ENCODE measurements at places on chromosomes 2 and 18.

- peak; percentile 15 for DNase-seq
Observed at GRCh38 chr2:230068016-230068650, 591 bp downstream of the SLC16A14 start.

- no peak for DNase-seq
Observed at GRCh38 chr18:24432618-24433017, 6.1 kb downstream of the IMPACT start.

DNA sequence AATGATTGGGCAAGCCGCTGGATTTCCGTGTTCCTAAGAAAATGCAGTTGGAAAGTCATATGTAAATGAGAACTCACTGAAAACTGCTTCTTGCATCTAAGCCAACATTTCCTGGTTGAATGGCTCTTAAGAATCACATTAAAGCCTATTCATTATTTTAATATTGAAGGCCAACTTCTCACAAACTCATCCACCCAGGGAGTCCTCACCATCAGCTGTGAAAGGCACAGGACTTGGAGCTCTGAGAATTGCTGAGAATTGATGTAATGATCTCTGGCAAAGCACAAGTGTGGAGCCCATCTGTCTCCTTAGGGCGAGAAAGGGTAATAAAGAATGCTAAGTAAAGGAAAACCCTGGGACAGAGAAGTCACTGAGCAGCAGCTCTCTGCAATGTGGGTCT is 55.9 kb upstream of the APCDD1 start:
- no peak for DNase-seq

- DNase-seq = no peak
Observed at GRCh38 chr18:44474591-44474990, 206.1 kb upstream of the SETBP1 start.

DNA sequence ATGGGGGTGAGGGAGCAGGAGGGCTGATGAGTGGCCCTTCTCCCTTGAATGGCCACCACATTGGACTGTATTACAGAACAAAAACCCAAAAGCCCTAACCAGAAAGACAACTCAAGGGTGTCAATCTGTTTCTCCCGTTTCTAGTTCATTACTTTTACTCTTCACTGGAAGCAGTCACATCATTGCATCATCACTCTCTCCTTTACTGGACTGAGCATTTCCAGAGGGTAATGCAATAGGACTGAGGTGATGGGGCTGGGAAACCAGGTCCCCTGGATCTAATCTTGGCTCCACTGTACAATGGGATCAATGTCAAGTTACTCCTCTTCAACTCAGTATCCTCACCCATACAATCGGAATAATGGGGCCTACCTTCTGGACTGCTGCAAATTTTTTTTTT is 56.1 kb downstream of the BCL2 start:
- no peak for DNase-seq

DNA sequence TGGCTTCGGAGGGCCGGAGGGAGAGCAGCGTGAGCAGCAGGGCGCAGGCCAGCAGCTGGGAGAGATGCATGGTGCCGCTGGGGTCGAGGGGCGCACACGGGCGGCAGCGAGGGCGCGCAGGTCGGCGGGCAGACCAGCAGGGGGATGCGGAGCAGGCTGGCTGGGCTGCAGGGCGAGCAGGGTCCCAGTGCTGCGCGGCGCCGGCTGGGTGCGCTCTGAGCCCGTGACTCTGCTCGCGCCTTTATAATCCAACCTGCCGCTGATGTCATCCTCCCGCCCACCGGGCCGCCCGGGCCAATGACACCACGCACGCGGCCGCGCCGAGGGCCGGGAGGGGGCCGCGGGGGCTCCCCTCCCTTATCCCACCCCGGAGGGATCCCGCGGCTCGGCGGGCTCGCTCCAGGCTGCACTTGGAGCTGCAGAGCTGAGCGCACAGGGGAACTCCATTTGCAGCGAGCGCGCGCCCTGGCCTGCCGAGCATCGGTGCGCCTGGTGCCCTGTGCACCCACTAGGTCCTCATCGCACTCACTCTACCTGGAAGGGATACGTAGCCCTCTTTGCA is at the start of gene NPPC:
TSS of gene NPPC (minus strand) at position 217 of the 562 bp plus-strand sequence. CDS start at position 70, 147 bp downstream.
- DNase-seq = peak; percentile 41

GRCh38 chr2:20641123-20641985 is 9.5 kb downstream of the HS1BP3 start:
- DNase-seq = no peak

GRCh38 chr2:109404681-109405080 is 209.1 kb downstream of the SEPTIN10 start:
- no peak for DNase-seq

- DNase-seq = no peak
Observed at GRCh38 chr2:42050703-42051542, 3.1 kb downstream of the PKDCC start.

DNA sequence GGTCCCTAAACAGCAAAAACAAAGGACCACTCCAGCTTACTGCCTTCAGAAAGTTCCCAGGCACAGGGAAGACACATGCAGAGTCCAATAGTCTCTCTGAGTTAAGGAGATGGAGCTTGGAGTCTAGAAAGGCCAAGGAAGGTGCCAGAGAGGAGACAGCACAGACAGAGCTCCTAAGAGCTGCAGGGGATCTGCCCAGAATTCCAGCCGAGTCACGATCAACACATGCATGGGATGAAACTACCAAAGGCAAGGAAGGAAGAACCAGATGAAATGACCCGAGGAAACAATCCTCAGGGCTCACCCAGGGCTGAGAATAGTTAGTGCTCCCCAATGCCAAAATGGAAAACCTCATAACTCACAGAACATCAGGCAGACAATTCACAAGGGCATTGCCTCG is 15.4 kb downstream of the METTL4 start:
- DNase-seq = no peak

DNA sequence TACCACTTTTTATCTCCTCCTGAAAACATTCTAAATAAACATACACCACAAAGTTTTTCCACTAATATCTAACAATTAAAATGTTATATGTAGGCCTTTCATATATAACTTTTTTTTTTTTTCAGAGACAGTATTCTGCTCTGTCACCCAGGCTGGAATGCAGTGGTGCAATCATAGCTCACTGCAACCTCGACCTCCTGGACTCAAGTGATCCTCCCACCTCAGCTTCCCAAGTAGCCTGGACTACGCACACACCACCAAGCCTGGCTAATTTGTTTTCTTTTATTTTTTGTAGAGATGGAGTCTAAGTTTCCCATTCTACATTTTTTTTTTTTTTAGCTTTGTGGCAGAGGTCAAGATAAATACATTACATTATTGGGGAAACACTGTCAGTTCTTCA is 1612.6 kb upstream of the NXPH2 start:
- DNase-seq = no peak

DNA sequence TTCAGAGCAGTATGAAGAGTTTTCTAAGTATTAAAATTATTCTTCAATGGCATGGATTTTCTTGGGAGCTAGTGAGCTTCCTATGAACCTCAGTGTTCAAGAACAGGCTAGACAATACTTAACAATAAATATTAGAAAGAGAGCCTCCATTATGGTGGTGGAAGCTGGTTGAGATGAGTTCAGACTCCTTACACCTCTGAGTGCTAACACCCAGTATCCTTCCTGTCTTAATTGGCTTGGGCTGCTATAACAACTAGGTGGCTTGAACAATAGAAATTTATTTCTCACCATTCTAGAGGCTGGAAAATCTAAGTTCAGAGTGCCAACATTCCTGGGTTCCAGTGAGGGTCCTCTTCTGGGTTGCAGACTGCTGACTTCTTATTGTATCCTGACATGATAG is 369.4 kb upstream of the HNRNPA3 start:
- no peak for DNase-seq

GRCh38 chr2:150482111-150482510 is 5.4 kb downstream of the RND3 start:
- DNase-seq = no peak

DNA sequence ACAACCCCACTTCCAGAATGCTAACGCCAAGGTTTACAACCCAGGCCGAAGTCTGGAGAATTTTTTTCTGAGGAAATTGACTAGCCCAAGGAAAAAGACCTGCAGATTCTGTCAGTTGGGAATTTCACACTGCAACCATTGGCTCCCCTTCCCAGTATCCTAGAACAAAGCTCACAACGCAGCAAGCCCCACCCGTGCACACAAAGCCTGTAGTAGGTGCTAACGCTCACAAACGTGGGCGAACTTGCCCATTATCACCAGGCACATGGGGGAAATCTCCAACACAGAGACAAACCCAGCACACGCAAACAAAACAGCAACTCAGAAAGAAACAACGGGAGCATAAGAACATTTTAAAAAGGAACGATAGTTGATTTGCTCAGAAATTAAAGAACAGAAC is 265.1 kb downstream of the EIPR1 start:
- DNase-seq = no peak

DNA sequence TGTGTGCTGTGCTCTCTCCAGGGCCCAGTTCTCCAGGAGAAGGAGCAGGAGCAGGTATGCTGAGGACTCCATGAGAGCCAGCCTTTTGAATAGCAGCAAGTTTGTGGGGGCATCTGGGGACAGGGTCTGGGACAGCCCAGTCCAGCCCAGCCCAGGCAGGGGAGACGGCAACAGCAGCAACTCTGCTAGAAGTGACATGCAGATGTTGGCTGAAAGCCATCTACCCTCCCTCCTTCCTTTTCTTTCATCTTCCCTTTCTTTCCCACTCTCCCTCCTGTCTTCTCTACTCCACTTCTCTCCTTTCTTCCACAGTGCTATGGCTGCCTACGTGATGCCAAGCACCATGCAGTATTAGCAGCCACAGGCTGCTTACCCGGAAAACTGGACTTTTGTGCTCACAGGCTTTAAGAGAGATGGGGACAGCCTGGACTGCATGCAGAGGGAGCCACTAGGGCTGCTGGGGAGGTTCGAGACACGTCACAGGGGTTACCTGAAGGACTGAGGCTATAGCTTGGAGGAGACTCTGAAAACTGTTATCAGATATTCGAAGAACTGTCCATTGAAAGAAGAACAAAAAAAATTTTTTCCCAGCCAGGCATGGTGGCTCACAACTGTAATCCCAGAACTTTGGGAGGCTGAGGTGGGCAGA is 23.8 kb upstream of the YWHAQ start:
- DNase-seq = no peak

DNA sequence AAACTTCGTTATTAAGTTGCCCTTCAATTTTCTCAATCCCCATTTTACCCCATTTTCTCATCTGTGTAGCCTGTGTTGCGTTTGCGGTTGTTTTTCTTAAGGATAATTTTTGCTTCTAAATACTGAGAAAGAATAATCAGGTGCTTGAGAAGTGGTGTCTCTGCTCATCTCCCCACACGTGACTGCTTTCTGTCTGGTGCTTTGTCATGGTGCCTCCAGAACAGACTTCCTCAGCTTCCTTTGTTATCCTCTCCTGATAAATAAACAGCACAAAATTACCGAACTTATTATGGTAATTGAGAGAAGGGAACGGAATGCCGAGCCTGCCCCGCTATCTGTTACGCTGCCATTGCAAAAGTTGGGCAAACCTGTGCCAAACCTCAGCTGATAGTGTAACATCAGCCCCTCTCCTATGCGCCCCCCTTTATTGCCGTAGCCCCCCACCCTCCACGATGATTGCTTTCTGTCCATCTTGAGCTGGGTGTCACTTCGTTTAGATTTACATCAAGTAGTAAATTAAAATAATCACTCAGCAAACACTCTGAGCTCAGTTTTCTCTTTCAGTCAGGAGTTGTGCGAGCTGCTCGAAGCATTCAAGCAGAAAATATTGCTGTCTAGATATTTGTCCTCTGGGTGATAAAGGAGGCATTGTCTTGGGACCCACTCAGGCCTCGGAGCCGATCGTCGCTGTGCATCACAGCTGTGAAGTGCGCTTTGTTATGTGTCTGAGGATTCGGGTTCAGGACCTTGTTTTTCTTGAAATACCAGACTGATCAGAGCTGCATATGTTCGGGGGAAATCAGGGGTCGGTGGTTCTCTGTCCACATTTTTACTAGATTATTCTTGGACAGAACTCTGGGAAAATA is 1008.5 kb upstream of the FANCL start:
- DNase-seq = no peak

DNA sequence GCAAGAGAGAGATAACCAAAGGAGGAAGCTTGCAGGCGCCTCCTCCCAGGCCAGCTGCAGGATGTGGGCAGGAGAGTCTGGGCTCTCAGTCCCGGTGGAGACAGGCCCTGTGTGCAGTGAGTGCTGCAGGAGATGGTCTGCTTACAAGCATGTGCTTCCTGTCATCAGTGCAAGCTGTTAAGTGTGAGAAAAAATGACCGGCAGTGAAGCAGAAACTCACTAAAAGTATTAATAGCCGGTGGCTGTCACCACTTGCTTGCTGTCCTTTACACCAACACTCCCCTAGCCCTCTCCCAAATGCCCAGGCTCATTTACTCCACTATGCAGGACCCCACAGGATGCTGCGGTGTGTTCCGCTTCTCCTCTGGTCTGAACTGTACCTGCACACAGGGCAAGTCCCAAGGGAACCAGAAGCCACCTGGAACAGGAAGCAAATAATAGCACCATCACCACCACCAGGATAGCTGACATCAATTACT is 435.6 kb upstream of the HS6ST1 start:
- no peak for DNase-seq

DNA sequence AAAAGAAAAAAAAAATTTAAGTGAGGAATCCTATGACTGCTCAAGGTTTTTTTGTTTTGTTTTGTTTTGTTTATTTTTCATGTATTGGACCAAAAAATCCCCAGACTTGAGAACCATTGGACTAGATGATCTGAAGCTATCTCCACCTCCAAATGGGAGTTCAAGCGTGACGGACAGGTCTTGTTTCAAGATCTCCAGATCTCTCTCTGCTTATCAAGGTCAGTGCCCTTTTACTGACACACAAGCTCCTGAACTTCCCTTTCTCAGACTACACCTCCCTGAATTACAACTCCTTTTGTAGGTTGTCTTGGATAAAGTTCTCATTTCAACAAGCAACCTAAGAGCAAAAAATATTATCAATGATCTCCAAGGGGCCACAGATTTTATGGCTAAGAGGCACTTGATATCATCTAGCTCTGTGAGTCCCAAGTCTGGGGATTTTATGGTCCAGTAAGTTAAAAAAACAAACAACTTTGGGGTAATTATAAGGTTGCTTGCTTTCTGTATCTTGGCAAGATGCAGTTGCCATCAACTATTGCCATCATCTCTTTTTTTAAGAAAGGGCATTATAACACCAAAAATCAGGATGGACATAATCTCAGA is 396.0 kb upstream of the ATP5MC3 start:
- DNase-seq = no peak

DNA sequence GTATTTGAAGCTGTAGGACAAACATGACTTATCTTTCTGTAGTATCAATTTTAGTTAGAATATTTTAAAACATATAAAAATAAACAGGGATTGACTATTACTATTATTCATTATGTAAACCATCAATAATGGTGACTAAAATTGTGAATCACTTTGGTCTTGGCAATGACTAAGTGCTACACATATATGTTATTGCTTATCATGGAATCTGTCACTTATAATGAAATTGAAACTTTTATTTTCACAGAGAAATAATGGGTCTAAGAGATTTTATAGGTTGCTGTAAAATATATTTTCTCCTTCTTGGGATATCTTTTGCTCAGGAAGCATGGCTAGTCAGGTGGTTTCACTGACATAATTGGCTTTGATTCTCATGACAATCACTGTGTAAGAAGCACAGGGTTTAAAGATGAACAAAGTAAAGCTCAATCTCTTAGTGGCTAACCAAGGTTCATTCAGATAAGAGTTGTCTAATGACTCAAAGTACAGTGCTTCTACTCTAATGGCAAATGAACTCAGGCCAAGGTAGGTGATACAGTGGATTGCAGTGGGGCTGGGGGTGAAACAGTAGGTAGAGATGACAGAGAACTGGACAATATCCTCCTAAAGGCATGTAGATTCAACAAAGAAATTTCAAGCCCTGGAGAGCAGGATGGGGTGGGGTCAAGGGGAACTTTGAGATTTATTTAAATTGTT is 98.6 kb upstream of the FANCL start:
- DNase-seq = no peak

GRCh38 chr18:58045242-58046092 is 1.4 kb downstream of the NEDD4L start:
- DNase-seq = peak; percentile 27

All from CD4-positive, alpha-beta T cell treated with Interleukin-17A for 1 hour (primary cell).